ENCODE measurements at places on chromosomes 2 and 18.

- no peak for DNase-seq
These were observed 47.3 kb downstream of the RFTN2 start for GRCh38 chr2:197628043-197628500.

- no peak for DNase-seq
These were observed 92.3 kb downstream of the BIN1 start for GRCh38 chr2:127014630-127015029.

DNA sequence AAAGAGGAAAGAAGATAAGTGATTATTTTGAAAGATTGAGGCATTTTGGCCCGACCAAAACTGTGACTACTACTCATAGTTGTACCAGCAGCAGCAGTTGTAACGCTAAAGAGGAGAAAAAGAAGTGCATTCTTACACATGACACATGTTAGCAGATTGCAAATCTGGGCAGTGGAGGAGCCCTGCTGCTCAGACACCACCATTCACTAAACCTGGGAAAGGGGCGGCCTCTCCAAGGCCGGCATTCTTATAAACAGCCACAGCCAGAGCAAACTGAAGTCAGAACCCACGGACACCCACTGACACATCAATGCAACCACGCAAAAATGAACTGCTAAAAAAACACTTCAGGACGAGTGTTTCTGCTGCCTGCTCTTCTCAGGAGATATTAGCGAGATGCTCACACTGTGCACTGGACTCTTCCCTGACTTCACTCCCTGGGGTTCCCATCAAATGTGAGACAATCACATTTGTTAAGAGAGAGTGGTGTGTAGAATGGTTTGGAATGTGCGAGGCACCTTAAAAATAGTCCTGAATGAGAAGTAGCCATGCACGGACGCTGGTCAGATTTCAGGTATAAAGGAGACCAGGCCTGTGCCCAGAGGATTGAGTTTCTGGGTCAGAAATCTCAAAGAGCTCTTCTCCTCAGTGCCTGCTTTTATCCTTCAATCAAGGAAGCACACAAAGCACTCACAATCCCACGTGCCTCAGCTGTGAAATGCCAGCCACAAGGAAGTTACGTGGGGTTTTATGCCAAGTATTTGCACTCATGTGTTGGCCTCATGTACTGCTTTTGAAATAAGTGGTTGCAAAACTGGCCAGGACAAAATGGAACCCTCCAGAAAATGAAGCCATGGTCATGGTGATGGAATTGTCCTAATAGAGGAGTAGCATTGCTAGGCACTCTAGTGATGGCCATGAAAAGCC, 83.4 kb downstream of the MTCL1 start:
- no peak for DNase-seq

GRCh38 chr18:63158012-63158631, 161.4 kb downstream of the BCL2 start:
- no peak for DNase-seq

DNA sequence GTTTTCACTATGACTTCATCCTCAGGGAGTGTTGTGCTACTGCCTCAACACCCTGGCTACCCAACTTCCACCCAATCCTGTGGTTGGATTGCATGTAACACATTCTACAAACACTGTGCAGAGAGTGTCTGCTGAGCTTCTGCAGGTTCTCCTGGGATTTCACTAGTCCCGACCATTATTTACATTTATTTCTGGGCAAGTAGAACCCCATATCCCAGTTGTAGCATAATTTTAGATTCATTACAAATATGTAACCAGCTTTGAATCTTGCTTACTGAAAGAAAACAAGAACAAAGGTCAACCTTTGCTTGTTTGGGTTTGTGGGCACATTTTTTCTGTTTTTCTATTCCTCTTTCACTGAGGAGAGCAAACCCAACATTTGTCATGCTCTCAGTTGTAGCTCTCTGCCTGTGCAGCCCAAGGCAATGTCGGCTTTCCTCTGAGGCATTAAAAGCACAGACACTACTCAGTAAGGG, 2036.1 kb upstream of the LRRTM1 start:
- no peak for DNase-seq

GRCh38 chr18:73735836-73736235, 411.8 kb downstream of the FBXO15 start:
- DNase-seq, result no peak

GRCh38 chr18:28032177-28032576, 144.8 kb downstream of the CDH2 start:
- no peak for DNase-seq

GRCh38 chr2:118290411-118291250, 202.4 kb downstream of the INSIG2 start:
- DNase-seq, result no peak

DNA sequence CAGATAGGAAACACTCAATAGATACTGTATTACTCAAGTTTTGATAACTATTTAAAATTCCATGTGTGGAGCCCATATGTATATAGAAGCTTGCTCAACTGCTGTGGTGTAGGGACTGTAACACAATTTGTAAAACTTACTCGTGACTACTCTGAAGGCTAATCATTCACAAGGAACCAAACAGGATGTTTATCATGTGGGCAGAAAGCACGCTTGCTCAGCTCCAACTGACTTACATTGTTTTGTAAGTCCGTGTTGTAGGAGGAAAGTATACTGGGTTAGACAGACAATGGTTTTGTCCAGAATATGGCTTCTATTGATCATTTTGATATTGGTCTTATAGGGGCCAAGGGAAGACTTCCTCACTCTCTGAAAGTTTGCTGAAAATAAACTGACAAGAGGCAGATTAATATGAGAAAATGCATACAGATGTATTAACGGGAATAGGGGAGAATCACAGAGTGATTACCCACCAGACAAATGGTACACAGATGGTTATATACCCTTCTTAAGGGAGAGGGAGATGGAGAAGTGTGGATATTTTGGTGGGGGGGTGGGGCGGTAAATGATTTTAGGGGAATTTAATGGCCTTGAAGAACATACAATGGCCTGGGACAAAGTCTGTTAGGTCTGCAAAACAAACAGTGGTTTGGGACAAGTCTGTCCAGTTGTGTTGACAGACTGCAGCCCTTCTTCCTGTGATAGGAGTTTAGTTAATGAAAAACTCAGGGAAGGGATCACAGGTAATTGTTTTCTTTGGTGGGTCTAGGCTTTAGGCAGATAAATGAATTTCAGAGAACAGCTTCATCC, 259.3 kb upstream of the SP5 start:
- no peak for DNase-seq

GRCh38 chr2:18092760-18093159, 214.3 kb downstream of the KCNS3 start:
- DNase-seq, result no peak

DNA sequence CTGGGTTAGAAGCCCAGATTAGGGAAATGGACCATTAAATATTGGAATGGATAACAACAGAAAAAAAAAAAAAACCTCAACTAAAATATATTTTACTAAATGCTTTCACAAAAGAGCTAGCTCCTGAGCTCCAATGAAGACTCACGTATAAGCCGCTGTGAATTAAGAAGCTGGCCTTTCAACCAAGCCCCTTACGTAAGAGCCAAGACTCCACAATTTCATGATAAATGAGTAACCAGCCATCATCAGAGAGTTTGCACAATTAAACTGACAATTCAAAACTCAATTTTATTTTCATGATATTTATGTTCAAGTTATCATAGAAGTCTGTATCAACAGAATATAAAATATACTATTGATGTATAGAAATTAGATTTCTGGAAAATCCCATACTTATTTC, 70.7 kb upstream of the HNRNPA3 start:
- DNase-seq, result no peak

DNA sequence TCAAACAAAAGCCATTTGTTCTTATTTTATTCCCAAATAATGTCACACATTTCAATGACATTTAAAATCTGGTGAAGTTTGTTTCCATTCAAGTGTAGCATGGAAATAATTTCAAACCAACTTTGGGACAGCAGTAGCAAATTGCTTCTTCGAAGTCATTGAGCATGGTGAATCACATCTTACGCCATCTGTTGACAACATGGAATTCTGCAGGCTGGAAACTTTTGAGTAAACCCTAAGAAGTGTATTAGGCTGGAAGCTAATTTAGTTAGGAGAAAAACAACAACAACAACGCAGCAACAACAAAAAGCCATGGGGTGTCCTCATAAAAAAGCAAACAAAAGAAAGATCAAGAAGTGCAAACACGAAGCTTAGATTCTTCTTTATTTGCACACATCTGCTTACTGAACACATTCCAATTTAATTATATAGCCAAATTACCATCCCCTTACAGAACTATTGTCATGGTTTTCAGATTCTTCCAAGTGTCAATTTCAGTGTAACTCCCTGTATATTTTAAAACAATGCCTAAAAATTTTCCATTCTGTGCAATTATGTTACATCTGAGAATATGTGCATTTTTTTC, 659.0 kb upstream of the CDH7 start:
- no peak for DNase-seq

- no peak for DNase-seq
These were observed 3.8 kb upstream of the CAPN10 start for GRCh38 chr2:240582781-240583180.

DNA sequence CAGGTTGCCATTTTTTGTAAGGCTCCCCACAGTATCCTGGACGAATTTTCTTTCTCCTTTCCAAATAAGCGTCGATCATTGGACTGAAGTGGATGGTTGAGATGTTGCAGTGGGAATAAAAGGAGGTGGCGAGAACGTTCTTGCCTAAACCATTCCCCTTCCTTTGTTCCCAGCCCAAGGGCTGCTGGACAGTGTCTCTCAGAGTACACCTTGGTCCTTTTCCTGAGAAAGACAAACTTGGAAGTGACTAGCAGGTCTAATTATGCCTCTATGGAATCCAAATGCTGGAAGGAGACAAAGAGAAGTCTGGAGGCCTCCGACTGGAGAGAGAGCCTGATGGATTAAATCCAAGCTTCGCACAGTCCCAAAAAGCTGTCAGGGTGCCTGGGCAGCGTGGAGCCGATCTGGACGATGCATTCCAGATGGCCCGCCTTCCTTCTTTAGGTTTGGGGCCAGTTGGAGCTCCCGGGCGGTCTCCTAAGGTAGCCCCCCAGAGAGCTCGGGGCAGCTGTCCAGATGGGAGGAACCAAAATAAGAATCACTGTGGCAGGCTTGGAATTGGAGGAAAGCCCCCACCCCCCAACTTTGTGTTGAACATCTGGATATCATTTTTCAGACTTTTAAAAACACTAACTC, 186.8 kb downstream of the TMEM247 start:
- DNase-seq, result no peak

DNA sequence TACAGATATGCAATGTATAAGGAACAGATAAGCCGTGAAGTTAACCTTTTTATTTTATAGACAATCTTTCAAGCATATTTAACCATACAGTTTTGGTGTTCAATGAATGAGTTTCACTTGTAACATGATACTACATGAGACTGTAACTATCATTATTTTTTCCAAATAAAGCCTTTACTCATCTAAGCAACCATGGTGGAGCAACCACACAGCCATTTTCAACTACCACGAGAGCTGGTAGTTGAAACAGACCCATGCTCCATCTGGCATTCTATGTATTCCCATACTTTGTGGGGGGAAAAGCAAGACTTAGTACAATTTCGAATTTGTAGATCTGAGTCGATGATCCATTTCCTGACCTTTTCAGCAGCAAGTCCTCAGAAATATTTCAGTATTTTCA, 159.3 kb upstream of the RND3 start:
- no peak for DNase-seq

GRCh38 chr2:159573846-159574606, 42.3 kb downstream of the BAZ2B start:
- no peak for DNase-seq

DNA sequence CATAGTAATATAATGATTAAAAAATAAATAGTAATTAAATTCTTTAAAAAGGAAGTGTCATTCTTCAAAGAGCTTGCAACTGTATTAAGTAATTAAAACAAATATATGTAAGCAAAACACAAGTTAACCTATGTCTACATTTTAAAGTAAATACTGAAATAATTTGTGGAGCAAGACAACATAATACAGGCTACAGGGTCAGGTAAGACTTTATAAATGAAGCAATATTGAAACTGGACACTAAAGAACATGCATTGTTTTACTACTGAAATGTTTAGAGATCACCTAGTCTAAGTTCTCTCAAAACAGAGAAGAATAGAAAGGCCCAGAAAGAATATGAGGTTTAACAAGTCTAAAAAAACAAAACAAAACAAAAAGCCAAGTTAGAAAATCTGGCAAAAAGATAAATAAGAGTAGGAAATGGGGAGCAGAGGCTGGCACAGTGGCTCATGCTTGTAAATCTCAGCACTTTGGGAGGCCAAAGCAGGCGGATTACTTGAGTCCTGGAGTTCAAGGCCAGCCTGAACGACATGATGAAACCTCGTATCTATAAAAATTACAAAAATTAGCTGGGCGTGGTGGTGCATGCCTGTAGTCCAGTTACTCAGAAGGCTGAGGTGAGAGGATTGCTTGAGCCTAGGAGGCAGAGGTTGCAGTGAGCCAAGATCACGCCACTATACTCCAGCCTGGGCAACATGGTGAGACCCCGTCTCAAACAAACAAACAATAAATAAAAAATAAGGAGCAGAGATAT, 34.4 kb downstream of the VPS54 start:
- no peak for DNase-seq

All from activated CD4-positive, alpha-beta T cell treated with anti-CD3 and anti-CD28 coated beads, Interleukin-2, amount 50 U/mL, for 4 hours (primary cell).